ENCODE measurements at places on chromosomes 1 and 21.

DNA sequence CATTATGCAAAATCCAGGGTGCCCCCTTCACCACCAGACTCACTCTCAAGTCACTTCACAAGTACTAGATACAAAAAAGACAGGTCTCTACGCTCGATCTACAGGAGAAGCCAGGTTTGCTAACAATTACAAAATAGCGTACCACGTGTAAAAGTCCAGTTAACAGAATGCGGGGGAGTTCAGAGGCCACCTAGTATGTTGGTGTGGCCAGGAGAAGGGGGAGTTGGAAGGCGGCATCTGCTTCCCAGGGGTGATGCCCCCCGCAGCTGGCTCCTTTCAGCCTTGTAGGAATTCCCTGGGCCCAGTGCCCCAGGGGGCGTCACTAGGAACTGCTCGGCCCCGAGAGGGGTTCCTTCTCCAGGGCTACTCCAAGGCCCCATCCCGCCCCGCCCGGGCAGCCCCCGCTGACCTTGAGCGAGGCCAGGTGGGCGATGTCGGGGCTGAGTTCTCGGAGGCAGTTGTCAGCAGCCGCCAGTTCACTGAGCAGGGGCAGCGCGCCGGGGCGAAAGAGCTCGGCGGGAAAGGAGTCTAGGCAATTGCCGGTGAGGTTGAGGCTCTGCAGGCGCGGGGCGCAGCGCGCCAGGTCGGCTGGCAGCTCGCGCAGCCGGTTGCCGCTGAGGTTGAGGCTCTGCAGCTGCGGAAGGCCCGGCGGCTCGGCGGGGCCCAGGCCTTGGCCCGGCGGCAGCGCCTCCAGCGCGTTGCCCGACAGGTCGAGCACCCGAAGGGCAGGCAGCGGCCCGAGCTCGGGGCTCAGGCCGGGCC lies 664 bp downstream of the LRRC47 start:
- no peak for DNase-seq

DNA sequence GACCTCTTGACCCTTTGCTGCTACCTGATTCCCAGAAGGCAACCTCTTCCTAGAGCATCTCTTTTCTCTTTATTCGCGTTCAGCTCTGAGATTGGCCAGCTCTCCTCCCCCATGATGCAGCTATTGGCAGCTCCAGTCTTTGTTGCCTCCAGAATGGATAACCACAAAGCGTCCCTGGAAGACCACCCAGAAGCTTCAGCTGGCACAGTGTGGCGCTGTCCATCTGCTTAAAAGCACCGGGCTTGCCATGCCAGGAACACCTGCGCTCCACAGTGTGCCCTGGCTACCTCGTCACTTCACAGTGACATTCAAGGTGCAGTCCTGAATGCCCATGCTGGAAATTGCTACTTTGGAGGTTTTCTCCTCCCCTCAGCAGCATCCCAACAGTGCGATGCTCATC lies 353.9 kb downstream of the LMO4 start:
- DNase-seq: no peak

DNA sequence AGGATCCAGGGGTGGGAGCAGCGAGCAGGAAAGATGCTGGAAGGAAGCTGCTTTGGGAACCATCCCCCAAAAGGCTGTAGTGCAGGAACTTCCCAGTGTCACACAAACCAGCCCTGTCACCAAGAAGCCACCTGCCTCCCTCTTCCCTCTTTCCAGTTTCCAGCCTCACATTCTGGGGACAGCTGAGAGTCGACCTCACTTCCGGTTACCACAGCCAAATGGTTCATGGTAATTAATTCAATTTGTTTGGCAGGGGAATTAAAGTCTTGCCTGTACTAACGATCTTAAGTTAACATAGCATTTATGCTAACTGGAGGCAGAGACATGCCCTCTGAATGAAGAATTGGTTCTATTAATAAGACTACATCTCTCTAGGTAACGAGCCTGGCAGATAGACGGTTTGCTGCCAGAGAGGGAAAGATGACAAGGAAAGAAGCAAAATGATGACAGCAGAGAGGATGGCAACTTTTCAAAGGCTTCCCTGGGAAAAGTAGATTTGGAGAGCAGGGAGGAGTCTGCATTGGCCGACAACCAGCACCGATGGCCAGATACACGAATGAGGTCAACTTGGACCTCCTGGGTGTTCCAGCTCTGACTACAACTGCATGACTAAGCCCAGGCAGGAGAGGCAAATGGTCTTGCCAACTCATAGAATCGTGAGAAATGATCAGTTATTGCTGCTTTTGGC lies 64.1 kb downstream of the TMCO4 start:
- DNase-seq: no peak

GRCh38 chr1:16927711-16928485 lies 6.2 kb downstream of the CROCC start:
- no peak for DNase-seq

GRCh38 chr1:160284220-160284781 lies 632 bp downstream of the PEX19 start:
- peak; percentile 58 for DNase-seq

- DNase-seq: no peak
Observed at GRCh38 chr21:42641311-42642218, 11.9 kb upstream of the PDE9A start.

GRCh38 chr21:16205527-16205926 lies 475.7 kb downstream of the USP25 start:
- no peak for DNase-seq

DNA sequence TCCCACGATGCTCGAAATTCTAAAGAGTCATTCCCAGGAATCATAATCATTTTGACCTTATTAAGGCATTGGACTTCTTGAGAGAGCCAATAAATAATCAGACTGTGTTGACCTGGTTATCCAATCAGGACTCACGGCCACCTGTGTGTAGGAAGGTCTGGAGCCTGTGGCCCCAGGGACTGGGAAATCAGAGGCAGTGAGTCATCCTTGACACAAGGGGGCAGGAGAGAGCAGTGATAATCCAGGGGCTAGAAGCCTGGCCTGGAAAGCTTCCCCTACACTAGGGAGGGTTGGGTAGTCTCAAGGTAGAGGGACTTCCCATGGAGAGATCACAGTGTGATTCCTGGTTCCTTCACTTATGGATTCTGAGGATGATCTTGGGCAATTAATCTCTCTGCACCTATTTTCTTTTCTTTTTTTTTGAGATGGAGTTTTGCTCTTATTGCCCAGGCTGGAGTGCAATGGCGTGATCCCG lies 4.7 kb downstream of the MR1 start:
- DNase-seq: peak; percentile 60

DNA sequence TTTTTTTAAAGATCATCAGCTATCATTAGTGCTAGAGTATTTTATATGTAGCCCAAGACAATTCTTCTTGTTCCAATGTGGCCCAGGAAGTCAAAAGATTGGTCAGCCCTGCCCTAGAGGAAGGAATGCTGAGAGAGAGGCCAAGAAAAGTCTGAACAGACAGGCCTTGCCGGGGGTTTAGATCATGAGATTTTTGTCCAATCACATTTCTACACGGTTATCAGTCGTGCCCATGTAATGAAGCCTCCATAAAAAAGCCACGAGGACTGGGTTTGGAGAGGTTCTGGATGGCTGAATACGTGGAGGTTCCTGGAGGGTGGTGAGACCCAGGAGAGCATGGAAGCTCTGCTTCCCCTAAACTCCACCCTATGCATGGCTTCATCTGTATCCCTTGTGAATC lies 24.3 kb upstream of the ENO1 start:
- DNase-seq: no peak

DNA sequence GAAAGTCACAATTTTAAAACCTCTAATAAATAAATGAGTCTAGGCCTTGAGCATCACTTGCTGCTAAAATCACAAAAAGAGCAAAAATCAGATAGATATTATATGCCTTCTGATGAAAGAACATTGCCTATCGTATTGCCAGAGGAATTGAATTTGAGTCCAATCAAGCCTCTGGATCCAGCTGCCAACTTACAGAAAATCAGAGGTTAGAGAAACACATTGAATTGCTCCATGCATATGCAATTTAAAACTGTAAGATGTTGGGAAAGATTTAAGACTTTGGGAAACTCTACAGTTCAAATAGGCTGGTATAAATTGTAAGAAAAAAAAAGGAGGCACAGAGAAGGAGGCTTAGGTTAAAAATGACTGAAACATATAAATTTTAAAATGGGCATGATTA lies 93.5 kb downstream of the TM2D1 start:
- no peak for DNase-seq

- no peak for DNase-seq
Observed at GRCh38 chr1:27471477-27471876, 18.5 kb downstream of the WASF2 start.

- DNase-seq: no peak
Observed at GRCh38 chr1:21906173-21907078, 30.7 kb downstream of the HSPG2 start.

- no peak for DNase-seq
Observed at GRCh38 chr1:55801481-55801880, 586.3 kb upstream of the USP24 start.

DNA sequence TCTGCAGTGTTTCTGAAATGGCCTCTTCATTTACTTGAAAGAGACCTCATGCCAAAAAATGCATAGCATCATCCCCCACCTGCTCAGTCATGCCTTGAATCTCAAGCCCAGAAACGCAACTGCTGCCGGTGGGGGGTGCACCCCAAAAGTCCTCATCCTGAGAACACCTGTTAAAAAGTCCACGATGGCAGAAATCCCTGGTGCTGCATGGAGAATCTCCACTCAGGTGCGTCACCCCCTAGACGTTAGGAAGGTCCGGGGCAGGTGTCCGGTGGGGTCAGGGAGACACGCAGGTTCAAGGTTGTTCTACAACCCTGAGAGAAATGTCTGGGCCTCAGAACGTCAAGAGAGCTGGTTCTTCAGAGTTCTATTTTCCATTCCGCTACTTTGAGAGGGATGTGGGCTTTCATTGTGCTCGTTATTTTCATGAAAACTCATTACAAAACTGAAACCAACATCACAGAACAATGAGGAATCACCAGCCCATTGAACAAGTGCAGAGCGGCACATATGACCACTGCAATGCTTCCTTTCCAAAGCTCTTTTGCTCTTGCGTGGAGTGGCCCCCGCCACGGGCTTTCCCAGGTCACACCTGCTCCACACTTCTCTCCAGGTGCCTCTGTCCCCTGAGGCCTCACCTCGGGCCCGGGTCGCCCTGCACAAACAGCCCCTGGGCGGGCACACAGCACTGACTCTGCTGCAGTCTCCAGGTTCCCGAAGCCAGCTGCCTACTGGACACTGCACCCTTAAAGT lies 201.9 kb downstream of the TOMM20 start:
- no peak for DNase-seq

GRCh38 chr1:91020967-91021685 lies 709 bp downstream of the ZNF644 start:
- peak; percentile 22 for DNase-seq

DNA sequence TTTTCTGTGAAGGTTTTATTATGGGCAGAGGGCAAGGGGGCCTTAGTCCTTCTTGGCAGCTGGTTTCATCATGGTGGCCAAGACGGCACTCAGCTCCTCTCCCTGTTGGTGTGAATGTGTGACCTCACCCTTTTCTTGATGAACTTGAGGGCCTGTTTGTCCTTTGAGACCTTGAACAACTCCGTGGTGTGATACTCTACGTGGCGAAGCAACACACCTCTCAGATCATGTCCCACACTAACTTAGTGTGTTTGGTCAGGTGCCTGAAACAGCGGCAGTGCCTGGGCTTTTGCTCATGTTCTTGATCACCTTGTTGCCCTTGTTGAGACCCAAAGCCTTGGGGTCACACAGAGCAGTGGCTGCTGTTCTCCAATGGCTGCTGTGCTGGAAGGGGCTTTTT lies 13.4 kb downstream of the L1TD1 start:
- no peak for DNase-seq

GRCh38 chr1:171261336-171261735 lies 13.0 kb downstream of the FMO1 start:
- DNase-seq: no peak

- DNase-seq: no peak
Observed at GRCh38 chr1:47690341-47691250, 252.8 kb downstream of the FOXD2 start.

DNA sequence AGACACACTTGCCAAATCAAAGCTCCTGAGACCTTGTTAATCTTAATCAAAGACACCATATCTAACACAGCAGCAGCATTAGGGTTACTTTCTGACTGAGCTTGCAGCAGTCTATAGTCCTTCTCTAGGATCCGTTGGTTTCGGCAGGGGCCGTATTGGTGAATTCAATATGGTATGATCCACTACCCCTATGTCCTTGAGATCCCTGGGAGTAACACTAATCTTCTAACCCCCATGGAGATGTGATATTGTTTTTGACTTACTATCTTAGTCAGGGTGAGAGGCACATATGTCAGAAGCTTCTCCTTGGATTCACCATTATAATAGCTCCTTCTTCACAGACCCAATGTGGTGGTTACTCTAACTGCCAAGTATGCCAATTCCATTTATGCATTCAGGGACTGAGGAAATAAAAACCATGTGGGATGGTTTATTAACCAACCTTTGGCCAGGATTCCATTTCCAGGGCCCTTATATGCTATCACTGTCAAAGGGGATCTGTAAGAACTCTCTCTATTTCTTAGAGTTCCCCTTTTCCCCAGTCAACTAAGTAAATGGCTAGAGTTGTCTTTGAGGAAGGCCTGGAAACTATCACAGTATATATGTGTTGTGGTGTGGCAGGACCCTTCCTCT lies 673.6 kb upstream of the USP24 start:
- DNase-seq: no peak

- no peak for DNase-seq
Observed at GRCh38 chr1:204828352-204828850, 42.3 kb upstream of the NFASC start.

DNA sequence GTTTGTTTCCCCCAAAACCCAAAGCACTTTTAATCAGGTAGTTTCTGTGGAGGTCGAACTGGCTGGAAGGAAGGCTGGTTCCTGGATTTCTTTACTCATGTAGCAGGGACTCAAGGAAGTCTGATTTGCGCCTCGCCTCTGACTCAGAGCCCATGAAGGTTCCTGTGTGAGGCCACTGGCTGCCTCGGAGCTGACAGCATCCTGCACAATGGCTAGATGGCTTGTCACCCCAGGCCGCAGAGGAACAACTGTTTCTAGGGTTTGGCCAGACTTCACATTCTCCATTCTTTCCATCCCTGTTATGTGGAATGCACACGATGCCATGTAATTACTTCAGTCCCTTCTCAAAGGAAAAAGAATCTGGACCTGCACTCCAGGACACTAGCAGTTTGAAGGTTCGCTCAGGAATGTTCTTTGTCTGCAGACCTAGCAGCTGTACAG lies 39.1 kb upstream of the PRSS38 start:
- DNase-seq: no peak

Measured in AML-193 (cell line).